Spinal cord (tissue), 10 donors: ENCODE measurements at places on chromosomes 1 and 21.

- H3K27me3 ChIP-seq: no peaks in the 10 kb centered on the region
- no peak overlapping the region for H3K4me3 ChIP-seq
- H3K27ac ChIP-seq: no peak overlapping the region
- H3K4me1 ChIP-seq: no peaks in the 10 kb centered on the region
- DNase-seq: no peak
These were observed 33.2 kb upstream of the FNBP1L start for GRCh38 chr1:93414749-93415148.

DNA sequence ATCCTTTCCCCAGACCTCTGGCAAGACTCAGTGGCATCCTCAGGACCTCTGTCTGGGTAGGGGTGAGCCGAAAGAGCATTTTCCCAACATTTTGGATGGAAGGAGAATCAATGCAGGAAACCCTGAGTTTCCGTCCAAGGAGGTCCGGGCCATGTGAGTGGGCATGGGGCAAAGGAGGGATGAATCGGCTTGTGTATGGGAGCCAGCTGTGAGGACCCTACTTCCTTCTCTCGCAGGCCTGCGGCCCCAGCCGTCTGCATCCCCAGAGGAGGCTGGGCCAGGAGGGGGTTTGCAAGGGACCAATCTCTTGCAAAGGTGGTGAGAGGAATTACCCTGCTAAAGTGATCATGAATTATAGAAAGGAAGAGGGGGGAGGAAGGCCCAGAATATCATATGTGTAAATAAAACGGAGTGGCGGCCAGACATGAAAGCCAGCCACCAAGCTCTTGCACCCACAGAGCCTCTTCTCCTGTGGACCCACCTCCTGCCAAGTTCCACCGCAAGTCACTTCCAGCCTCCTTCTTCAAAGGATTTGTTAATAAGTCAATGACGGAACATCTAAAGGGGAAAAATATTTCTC is 48.2 kb upstream of the POU3F1 start:
- H3K27me3 ChIP-seq: peaks cover 6% of the 10 kb centered on the region
- H3K36me3 ChIP-seq: no peaks in the 10 kb centered on the region
- no peak overlapping the region for H3K4me3 ChIP-seq

DNA sequence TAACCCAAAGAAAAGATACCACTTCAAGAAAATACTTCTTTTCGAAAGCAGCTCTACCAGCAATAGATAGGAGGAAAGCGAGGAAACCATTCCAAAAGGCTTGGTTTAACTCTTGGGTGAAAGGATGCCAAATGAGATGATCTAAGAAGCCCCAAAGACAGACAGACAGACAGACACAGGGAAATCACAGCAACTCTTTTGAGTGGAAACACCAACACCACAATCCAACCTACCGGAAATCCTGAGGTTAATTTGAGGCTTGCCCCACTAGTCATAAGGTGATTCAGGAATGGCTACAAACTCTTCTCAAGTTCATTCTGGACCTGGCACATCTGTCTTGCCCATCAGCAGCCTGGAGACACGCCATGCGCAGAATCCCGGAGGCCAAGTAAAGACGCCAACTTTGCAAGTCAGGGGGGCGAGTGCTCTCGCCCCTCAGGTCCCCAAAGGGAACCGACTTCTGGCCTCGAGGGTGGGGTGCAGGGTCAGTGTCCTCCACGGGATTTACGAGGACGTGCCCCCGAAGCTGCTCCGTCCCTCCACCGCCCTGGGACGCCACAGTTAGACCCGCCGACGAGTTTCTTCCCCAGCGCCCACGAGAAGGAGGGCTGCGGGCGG is 778 bp downstream of the EVI5 start:
- DNase-seq: peak; percentile 59
- no peaks in the 10 kb centered on the region for H3K36me3 ChIP-seq
- no peaks in the 10 kb centered on the region for H3K27me3 ChIP-seq
- peak overlapping the region; percentile 89 for H3K4me3 ChIP-seq

- peaks cover 13% of the 10 kb centered on the region for H3K4me1 ChIP-seq
- no peak for DNase-seq
- no peak overlapping the region for H3K4me3 ChIP-seq
- H3K36me3 ChIP-seq: no peaks in the 10 kb centered on the region
- H3K27me3 ChIP-seq: no peaks in the 10 kb centered on the region
- H3K27ac ChIP-seq: no peak overlapping the region
These were observed 92.4 kb upstream of the PGBD5 start for GRCh38 chr1:230518511-230518910.

DNA sequence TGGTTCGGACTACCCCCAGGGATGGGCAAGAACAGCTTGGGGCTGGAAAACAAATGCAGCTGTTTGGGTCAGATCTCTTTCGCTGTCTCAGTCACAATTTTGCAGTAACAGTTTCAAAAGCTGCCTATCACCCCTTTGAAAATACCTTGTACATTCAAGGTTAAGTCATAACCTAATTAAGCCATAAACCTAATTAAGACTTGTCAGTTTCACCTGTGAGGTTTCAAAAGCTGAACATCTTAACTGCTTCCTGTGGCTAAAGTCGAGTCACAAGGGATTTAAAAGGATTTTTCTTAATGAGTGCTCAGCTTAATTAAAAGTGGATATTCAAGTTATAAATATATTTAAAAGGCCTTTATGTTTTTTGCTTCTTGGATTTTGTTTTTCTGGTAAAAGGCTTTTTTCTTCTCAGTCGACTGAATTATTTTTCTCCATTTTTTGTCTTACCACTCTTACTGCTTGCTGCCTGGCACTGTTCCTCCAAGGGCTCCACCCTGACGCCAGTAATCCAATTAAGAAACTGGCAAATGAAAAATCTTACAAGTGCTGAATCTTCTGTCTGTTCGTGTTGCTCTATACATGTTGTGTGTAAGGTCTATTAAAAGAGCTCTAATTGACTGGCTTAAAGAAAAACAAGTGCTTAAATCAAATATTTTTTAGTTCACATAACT is 31.3 kb downstream of the CBR1 start:
- H3K27ac ChIP-seq: no peak overlapping the region
- no peak overlapping the region for H3K4me3 ChIP-seq
- no peaks in the 10 kb centered on the region for H3K36me3 ChIP-seq
- DNase-seq: no peak
- peaks cover 17% of the 10 kb centered on the region for H3K27me3 ChIP-seq

GRCh38 chr1:54940042-54940441 is 40.4 kb upstream of the TMEM61 start:
- no peaks in the 10 kb centered on the region for H3K4me1 ChIP-seq
- no peak for DNase-seq
- H3K27ac ChIP-seq: no peak overlapping the region
- no peak overlapping the region for H3K4me3 ChIP-seq
- H3K27me3 ChIP-seq: no peaks in the 10 kb centered on the region
- H3K36me3 ChIP-seq: no peaks in the 10 kb centered on the region

DNA sequence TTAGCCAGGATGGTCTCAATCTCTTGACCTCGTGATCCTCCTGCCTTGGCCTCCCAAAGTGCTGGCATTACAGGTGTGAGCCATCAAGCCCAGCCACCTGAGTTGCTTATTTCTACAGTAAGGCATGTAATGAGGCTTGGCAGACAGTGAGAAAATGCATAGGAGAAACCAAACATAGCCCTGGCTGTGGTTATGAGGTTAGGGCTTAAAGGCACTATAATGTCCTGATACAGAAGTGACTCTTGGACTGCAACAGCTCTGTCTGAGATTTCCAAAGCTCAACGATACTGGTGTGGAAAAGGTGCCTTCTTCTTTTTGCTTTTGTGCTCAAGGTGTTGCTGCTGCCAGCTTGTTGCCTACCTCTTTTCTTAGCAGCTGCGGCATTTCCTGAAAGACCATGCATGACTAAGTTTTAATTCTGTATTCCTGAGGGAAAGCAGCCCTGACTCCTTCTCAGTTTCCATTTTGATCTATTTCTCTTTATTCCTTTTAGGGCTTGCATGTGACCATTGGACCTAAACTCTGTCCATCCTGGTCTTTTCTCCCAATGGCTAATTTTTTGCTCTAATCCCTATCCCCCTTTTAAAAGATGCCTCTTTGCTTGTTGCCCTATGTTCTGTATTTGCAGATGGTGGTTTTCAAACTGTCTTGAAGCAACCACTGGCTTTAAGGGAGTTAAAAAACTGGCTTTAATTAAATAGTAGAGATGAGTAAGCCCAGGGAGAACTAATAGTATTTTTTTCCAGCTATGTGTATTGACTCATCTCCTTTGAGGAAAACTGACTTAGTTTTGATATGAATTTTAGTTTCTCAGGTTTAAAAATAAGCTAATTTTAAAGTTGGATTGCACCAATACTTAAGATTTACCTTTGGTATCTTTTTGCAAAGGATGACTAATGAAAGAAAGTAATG is 70.3 kb downstream of the KIF1B start:
- DNase-seq: no peak
- H3K27me3 ChIP-seq: no peaks in the 10 kb centered on the region
- H3K4me1 ChIP-seq: peaks cover 10% of the 10 kb centered on the region
- peaks cover 38% of the 10 kb centered on the region for H3K36me3 ChIP-seq

GRCh38 chr1:37931102-37931360 is 15.8 kb downstream of the INPP5B start:
- H3K4me3 ChIP-seq: peak overlapping the region; percentile 53
- H3K27me3 ChIP-seq: no peaks in the 10 kb centered on the region
- DNase-seq: no peak

GRCh38 chr1:231951374-231951773 is 324.8 kb downstream of the DISC1 start:
- no peak for DNase-seq
- H3K27me3 ChIP-seq: no peaks in the 10 kb centered on the region
- peaks cover 10% of the 10 kb centered on the region for H3K4me1 ChIP-seq
- H3K36me3 ChIP-seq: no peaks in the 10 kb centered on the region

- no peaks in the 10 kb centered on the region for H3K27me3 ChIP-seq
- peaks cover 38% of the 10 kb centered on the region for H3K36me3 ChIP-seq
These were observed 13.4 kb downstream of the FBLIM1 start for GRCh38 chr1:15771836-15772515.

DNA sequence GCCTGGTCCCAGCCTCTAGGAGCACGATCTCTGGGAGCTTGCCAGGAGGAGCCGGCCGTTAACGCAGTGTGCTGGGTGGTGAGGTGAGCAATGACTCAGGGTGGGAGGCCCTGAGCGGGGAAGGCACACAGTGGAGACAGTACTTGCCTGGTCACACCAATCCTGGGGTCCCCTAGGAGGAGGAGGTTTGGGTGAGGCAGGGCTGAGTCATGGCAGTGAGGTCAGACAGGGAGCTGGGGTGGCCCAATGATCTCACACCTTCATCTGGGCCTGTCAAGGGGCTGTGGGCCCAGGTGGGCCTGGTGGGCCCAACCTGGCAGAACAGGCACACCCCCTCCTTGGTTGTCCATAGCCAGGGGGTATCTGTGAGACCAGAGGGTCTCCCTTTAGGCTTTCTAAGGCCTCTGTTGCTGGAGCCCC is 8.6 kb upstream of the EDN2 start:
- H3K4me1 ChIP-seq: peaks cover 24% of the 10 kb centered on the region
- no peak overlapping the region for H3K27ac ChIP-seq

- H3K4me1 ChIP-seq: peaks cover 4% of the 10 kb centered on the region
- no peak for DNase-seq
- no peak overlapping the region for H3K27ac ChIP-seq
- no peaks in the 10 kb centered on the region for H3K27me3 ChIP-seq
These were observed 43.5 kb upstream of the SARS1 start for GRCh38 chr1:109170035-109170764.

GRCh38 chr1:242524571-242525359 is at the start of gene PLD5:
PLD5 (minus strand) TSS chr1:242524697.
- H3K4me1 ChIP-seq: peaks cover 20% of the 10 kb centered on the region
- H3K27me3 ChIP-seq: peaks cover 14% of the 10 kb centered on the region
- H3K36me3 ChIP-seq: no peaks in the 10 kb centered on the region
- DNase-seq: no peak

- peaks cover 6% of the 10 kb centered on the region for H3K4me1 ChIP-seq
- H3K36me3 ChIP-seq: no peaks in the 10 kb centered on the region
These were observed 56.7 kb upstream of the ETV3 start for GRCh38 chr1:157194731-157195520.

DNA sequence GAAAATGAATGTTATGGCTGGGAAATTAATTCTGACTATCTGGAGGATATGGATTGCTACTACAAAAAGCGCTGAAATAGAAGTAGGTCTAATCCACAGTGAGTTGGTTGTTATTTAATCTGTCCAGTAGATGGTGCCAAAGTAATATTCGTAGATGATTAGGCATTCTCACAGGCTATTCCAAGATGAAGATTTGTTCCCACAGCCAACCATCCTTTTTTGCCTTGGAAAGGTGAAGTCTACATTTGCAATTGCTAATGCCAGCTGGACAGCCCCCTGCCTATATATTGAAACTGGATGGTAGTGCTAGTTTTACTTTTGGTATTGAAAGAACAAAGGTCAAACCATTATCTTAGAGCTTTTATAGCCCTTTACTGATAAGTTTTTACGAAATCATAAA is 43.8 kb downstream of the RBM11 start:
- no peaks in the 10 kb centered on the region for H3K4me1 ChIP-seq
- H3K4me3 ChIP-seq: no peak overlapping the region
- no peaks in the 10 kb centered on the region for H3K27me3 ChIP-seq
- no peak overlapping the region for H3K27ac ChIP-seq
- peak; percentile 58 for DNase-seq

DNA sequence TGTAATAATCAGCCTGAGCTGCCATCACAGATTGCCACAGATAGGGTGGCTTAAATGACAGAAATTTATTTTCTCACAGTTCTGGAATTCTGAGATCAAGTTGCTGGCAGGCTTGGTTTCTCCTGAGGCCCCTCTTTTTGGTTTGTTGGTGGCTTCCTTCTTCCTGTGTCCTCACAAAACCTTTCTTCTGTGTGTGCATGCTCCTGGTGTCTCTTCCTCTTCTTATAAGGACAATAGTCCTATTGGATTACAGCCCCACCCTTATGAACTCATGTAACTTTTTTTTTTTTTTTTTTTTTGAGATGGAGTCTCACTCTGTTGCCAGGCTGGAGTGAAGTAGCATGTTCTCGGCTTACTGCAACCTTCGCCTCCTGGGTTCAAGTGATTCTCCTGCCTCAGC is 41.0 kb upstream of the F3 start:
- H3K4me3 ChIP-seq: no peak overlapping the region
- H3K4me1 ChIP-seq: no peaks in the 10 kb centered on the region
- DNase-seq: no peak
